ENCODE measurements at places on chromosomes 3 and 15. TPM values are rescaled to one million over a fixed set of nuclear protein-coding genes. Genes with fewer than 3 reads are reported as not detected.

DNA sequence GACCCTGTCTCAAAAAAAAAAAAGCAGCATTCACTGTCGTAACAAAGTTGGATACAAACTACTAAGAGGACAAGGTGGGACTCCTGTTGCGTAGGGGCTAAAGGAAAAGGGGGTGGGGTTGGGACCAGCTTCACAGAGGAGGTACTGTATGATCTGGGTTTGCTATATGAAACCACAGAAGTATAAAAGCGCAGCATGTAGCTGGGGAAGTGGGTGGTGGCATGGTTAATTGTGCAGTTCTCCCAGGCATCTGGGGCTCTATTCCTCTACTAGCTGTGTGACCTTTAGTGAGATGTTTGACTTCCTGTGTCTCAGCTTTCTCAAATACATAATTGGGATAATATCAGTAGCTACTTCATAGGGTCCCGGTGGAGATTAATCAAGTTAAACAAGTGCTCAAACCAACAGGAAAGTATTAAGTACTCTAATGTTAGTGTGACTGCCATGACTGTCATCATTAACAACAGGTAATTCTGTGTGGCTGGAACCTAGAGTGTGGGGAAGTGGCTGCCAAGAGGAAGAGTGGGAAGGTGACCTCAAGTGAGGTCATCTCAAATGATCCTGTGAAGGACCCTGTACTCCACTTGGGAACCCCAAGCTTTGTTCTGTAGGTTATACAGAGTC lies 11.5 kb downstream of the PARP16 start:
- peaks cover 4% of the 10 kb centered on the region for H3K36me3 ChIP-seq
- H3K4me1 ChIP-seq: peaks cover 18% of the 10 kb centered on the region
- no peaks in the 10 kb centered on the region for H3K27me3 ChIP-seq
- H3K27ac ChIP-seq: peak overlapping the region; percentile 50
- no peak for DNase-seq

DNA sequence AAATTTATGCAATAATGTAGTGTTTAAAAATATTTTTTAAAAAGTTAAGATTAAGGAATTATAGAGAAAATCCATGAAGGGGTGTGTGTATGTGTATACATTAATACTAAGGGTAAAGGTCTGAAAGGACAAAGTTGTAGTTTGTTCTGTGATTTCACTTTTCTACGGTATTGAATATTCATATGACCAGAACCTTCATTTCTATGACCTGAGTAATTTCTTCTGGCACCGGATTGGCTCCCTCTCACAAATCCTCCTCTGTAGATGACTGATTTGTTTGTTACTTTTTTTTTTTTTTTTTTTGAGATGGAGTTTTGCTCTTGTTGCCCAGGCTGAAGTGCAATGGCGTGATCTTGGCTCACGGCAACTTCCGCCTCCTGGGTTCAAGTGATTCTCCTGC lies 20.9 kb downstream of the GMPS start:
- H3K4me1 ChIP-seq: peaks cover 29% of the 10 kb centered on the region
- H3K4me3 ChIP-seq: no peak overlapping the region
- H3K36me3 ChIP-seq: peaks cover 34% of the 10 kb centered on the region
- no peak overlapping the region for H3K27ac ChIP-seq

- no peaks in the 10 kb centered on the region for H3K27me3 ChIP-seq
- H3K4me1 ChIP-seq: no peaks in the 10 kb centered on the region
- H3K27ac ChIP-seq: no peak overlapping the region
- H3K4me3 ChIP-seq: no peak overlapping the region
- DNase-seq: no peak
- no peaks in the 10 kb centered on the region for H3K36me3 ChIP-seq
Measured at GRCh38 chr3:157823050-157823449, 283.2 kb downstream of the SHOX2 start.

GRCh38 chr3:98326945-98327344 lies 26.7 kb upstream of the OR5K4 start:
- no peaks in the 10 kb centered on the region for H3K36me3 ChIP-seq
- H3K4me1 ChIP-seq: peaks cover 17% of the 10 kb centered on the region
- no peak for DNase-seq

GRCh38 chr15:33822479-33822878 lies 145.8 kb upstream of the CHRM5 start:
- no peaks in the 10 kb centered on the region for H3K4me1 ChIP-seq
- no peak overlapping the region for H3K27ac ChIP-seq
- H3K4me3 ChIP-seq: no peak overlapping the region
- no peak for DNase-seq
- no peaks in the 10 kb centered on the region for H3K36me3 ChIP-seq
- H3K27me3 ChIP-seq: peaks cover 6% of the 10 kb centered on the region

- H3K4me3 ChIP-seq: no peak overlapping the region
- DNase-seq: no peak
- no peak overlapping the region for H3K27ac ChIP-seq
Measured at GRCh38 chr15:51088585-51088984, 6.1 kb downstream of the TNFAIP8L3 start.

DNA sequence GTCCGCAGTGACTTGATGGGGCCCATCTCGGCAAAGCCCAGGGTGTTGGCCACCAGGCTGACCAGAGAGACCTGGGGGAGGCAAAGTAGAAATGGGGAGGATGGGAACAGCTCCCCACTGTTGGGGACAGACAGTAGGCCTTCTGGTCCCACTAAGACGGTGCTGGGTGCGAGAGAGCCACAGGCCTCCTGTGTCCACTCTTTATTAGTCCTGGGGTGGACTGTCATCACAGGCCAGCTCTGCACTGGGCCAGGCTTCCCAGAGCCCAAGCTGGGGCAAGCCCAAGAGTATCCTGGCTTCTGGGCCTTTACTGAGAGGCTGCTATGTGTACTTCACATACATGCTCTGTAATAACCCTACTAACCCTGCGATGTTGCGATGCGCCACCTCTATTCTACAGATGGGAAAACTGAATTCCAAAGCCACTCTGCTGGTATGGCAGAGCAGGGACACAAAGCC lies 66.4 kb downstream of the EXOG start:
- DNase-seq: no peak
- H3K36me3 ChIP-seq: no peaks in the 10 kb centered on the region
- peaks cover 1% of the 10 kb centered on the region for H3K27me3 ChIP-seq
- H3K4me3 ChIP-seq: no peak overlapping the region
- H3K4me1 ChIP-seq: no peaks in the 10 kb centered on the region

DNA sequence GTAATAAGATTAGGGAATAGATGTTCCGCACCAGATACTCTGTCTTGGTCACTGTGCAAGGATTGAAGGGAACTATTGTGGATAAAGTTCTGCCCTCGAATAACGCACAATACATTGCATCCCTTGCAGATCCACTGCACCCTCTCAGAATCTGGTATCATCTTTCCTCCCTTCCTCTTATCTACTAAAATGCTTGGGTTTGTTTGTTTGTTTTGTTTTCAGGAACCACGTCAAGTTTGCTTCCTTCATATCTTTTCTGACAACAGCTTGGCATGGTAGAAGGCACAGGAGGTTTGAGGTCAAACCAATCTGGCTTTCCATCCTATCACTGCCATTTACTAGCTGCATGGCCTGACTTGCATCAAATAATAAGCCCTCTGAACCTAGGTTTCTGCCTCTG lies 2.0 kb upstream of the FSTL1 start:
- no peak for DNase-seq
- H3K4me1 ChIP-seq: peaks cover 7% of the 10 kb centered on the region
- no peak overlapping the region for H3K27ac ChIP-seq
- H3K4me3 ChIP-seq: no peak overlapping the region
- no peaks in the 10 kb centered on the region for H3K36me3 ChIP-seq
- peaks cover 45% of the 10 kb centered on the region for H3K27me3 ChIP-seq

NAALADL2 gene
- not detected for total RNA-seq

SUSD5 gene
- not detected for total RNA-seq

LRRC3B gene
- not detected for total RNA-seq

Measured in activated CD4-positive, alpha-beta T cell treated with anti-CD3 and anti-CD28 coated beads, Interleukin-2, amount 10 ng/mL, durations not matched to agents 24 days and 14 days (primary cell).